ENCODE measurements at places on chromosomes 12 and 14.

DNA sequence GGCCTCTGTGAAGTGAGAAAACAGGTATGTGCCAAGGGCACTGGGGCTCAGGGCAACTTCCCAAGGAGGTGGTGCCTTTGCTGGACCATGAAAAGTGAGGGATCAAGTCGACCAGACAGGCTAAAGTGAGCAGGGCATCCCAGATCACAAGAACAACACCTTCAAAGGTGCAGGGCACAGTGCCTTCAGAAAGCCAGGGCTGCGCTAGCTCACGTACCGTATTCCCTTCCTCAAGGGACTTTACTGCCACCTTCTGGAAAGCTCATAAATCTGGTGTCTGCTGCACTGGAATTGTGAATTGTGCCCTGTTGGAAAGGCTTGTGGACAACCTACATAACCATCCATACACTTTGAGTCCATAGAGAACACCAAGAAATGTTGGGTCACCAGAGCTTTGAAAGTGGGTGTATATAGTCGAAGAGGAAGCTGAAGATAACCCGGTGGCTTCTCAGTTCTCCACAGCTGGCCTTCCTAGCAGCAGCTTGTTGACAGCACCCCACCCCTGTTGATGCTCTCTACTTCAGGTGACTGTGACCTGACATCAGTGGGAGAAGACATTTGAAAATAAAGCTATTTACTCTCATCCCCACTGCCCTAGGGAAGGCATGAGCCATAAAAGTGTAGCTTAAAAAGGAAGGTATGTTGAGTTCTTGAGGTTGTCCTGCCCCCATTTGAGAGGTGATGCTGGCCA, 24.5 kb downstream of the FIGNL2 start:
- peak overlapping the region; percentile 3 for H3K27ac ChIP-seq
- DNase-seq = no peak
- peaks cover 19% of the 10 kb centered on the region for H3K4me1 ChIP-seq
- H3K4me3 ChIP-seq = no peak overlapping the region

DNA sequence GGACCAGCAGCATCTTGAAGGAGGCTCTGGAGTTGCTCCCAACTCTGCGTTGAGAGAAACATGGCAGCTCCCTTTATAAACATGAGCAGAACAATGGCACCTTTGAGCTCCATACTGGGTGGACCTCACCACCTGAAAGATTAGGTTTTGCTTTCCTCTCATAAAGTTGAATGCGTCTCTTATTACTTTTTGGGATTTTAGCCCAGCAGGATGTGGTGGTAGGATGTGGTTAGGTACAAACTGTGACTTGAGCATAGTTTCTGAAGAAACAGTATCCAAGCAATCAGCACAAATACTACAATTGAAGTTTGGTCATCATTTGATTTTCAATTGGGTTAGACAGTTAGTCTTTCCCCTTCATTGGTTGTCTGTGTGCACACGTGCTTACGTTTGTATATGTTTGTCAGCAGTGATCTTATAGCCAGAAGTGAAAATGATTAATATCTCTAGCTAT, at the start of gene PRR4:
TSS of gene PRR4 (minus strand) at position 51 of the 454 bp plus-strand sequence. CDS start at position 13, 38 bp downstream.
- H3K27ac ChIP-seq = peak within 1 kb of the TSS; percentile 75
- DNase-seq = no peak
- no peaks in the 10 kb centered on the region for H3K27me3 ChIP-seq
- H3K36me3 ChIP-seq = peaks cover 11% of the 10 kb centered on the region

- H3K4me1 ChIP-seq = peaks cover 2% of the 10 kb centered on the region
- no peak overlapping the region for H3K27ac ChIP-seq
- H3K36me3 ChIP-seq = peaks cover 12% of the 10 kb centered on the region
- H3K27me3 ChIP-seq = no peaks in the 10 kb centered on the region
- H3K4me3 ChIP-seq = no peak overlapping the region
- DNase-seq = no peak
Observed at GRCh38 chr14:88437658-88438057, 52.2 kb downstream of the SPATA7 start.

DNA sequence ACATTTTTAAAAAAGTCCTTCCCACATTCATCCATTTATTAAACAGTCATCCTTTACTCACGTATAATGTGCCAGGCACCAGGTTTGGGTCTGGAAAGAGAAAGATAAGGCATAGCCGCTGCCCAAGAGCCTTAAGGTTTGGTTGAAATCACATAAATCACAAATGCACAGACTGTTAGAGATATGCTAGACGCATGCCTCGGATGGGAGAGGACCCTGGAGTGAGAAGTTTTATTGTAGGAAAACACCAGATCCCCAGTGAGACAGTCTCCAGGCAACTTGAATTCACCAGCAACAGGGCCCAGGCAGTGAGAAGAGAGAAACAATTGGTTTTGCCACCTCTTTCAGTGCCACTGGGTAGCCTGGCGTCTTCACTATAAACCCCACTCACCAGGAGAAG, 305.9 kb upstream of the AMIGO2 start:
- no peaks in the 10 kb centered on the region for H3K36me3 ChIP-seq
- no peak overlapping the region for H3K27ac ChIP-seq
- no peak overlapping the region for H3K4me3 ChIP-seq

DNA sequence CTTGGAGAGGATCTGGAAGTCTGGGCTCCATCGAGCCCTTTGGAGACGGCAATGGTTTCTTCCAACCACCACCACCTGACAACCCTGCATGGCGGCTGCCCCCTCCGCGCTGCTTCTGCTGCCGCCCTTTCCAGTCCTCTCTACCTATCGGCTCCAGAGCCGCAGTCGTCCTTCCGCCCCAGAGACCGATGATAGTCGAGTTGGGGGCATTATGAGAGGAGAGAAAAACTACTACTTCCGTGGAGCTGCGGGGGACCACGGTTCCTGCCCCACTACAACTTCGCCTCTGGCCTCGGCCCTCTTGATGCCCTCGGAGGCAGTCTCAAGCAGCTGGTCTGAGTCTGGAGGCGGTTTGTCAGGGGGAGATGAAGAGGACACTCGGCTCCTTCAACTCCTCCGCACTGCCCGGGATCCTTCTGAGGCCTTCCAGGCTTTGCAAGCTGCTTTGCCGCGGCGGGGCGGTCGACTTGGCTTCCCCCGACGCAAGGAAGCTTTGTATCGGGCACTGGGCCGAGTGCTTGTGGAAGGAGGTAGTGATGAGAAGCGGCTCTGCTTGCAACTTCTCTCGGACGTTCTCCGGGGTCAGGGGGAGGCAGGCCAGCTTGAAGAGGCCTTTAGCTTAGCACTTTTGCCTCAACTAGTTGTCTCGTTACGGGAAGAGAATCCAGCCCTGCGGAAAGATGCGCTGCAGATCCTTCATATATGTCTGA, 499 bp downstream of the TOGARAM1 start:
- H3K36me3 ChIP-seq = no peaks in the 10 kb centered on the region
- H3K27ac ChIP-seq = no peak overlapping the region
- H3K4me1 ChIP-seq = peaks cover 25% of the 10 kb centered on the region
- no peak overlapping the region for H3K4me3 ChIP-seq
- no peaks in the 10 kb centered on the region for H3K27me3 ChIP-seq

Data from T-helper 17 cell (primary cell).